ENCODE measurements at places on chromosomes 6 and 20.

GRCh38 chr20:25407311-25408169 is at the start of gene GINS1:
GINS1 (plus strand) TSS chr20:25407673; CDS start chr20:25407821, 148 bp downstream.
- no peak within 1 kb of the TSS for H3K27ac ChIP-seq
- peak; percentile 92 for DNase-seq
- no peaks in the 10 kb centered on the region for H3K27me3 ChIP-seq
- H3K36me3 ChIP-seq, result no peaks in the 10 kb centered on the region
- H3K4me3 ChIP-seq, result peak within 1 kb of the TSS; percentile 48
- H3K4me1 ChIP-seq, result peaks cover 16% of the 10 kb centered on the region

DNA sequence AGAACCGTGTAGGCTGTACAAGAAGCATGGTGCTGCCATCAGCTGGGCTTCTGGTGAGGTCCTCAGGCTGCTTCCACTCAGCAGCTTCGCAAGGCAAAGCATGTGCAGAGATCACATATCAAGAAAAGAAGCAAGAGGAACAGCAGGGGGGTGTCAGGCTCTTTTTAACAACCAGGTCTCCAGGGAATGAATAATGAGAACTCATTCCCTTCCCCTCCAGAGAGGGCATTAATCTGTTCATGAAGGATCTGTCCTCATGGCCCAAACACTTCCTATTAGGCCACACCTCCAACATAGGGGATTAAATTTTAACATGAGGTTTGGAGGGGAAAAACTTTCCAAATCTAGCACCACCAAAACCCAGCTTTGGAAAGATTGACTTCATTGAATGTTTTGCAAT is 20.0 kb downstream of the GINM1 start:
- no peaks in the 10 kb centered on the region for H3K27me3 ChIP-seq
- H3K27ac ChIP-seq, result no peak overlapping the region
- no peak for DNase-seq
- H3K36me3 ChIP-seq, result peaks cover 52% of the 10 kb centered on the region
- H3K4me3 ChIP-seq, result no peak overlapping the region

- no peaks in the 10 kb centered on the region for H3K27me3 ChIP-seq
- H3K4me1 ChIP-seq, result peaks cover 16% of the 10 kb centered on the region
- H3K4me3 ChIP-seq, result peak within 1 kb of the TSS; percentile 64
Observed at GRCh38 chr20:43507150-43508080, at the start of gene L3MBTL1. L3MBTL1 (plus strand) TSS chr20:43507697; CDS start chr20:43513504, 5,807 bp downstream.

DNA sequence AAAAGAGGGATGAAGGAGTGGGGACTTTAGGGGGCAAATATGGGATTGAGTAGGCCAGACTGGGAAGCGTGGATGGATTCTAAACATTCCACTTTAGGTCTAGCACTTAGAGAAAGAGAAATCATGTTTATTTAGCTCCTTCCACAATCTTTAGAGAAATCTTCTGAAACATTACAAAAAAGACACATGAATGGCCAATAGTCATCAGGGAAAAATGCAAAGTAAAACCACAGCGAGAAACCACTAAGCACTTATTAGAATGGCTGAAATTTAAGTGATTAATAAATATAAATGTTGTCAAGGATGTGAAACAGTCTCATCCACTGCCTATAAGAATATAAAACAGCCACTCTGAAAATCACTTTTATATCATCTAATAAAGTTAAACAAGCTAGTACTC is 46.9 kb downstream of the HLA-A start:
- no peak for DNase-seq
- H3K4me3 ChIP-seq, result no peak overlapping the region
- H3K27me3 ChIP-seq, result no peaks in the 10 kb centered on the region
- H3K27ac ChIP-seq, result no peak overlapping the region

DNA sequence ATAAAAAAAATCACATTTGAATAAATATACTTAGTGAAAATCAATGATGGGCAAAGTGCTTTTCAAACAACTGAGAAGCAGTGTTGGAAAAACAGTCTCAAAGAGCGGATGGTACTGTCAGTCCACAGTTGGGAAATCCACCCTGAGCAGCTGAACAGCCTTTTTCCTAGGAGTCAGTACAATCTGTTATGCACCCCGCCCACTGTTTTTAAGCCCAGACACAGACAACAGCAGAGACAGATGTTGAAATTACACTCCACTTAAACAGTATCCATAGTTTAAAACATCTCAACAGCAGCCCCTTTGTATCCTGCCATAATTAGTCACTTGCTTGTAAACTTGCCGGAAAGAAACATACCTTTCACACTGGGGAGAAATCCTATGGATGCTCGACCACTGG is 372 bp downstream of the KIAA0408 start:
- peak overlapping the region; percentile 16 for H3K4me3 ChIP-seq
- H3K36me3 ChIP-seq, result no peaks in the 10 kb centered on the region
- H3K27ac ChIP-seq, result no peak overlapping the region
- no peaks in the 10 kb centered on the region for H3K27me3 ChIP-seq

DNA sequence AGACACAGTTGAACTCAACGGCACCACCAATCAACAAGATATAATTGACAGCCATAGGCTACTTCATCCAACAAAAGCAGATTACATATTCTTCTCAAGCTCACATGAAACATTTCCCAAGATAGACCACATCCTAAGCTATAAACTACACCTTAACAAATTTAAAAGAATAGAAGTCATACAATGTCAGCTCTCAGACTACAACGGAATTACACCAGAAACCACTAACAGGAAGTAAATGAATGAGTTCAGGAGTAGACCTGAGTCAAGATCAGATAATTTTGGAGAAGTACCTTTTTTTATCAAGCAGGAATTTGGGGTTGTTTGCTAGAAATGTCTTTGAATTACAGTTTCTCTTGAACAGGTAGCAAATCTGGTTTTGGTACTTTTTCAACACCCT is 237.8 kb downstream of the TBX18 start:
- no peak overlapping the region for H3K4me3 ChIP-seq
- H3K36me3 ChIP-seq, result no peaks in the 10 kb centered on the region
- no peaks in the 10 kb centered on the region for H3K4me1 ChIP-seq

- no peaks in the 10 kb centered on the region for H3K36me3 ChIP-seq
- H3K27me3 ChIP-seq, result no peaks in the 10 kb centered on the region
- no peak overlapping the region for H3K27ac ChIP-seq
- no peak for DNase-seq
- H3K4me1 ChIP-seq, result no peaks in the 10 kb centered on the region
- no peak overlapping the region for H3K4me3 ChIP-seq
Observed at GRCh38 chr20:7137395-7138151, 370.1 kb downstream of the BMP2 start.

GRCh38 chr6:82371799-82372546 is 8.4 kb downstream of the TPBG start:
- DNase-seq, result no peak
- no peaks in the 10 kb centered on the region for H3K36me3 ChIP-seq
- H3K4me3 ChIP-seq, result no peak overlapping the region
- H3K4me1 ChIP-seq, result no peaks in the 10 kb centered on the region
- no peak overlapping the region for H3K27ac ChIP-seq
- no peaks in the 10 kb centered on the region for H3K27me3 ChIP-seq
